ENCODE measurements at places on chromosomes 3 and 15. TPM values are rescaled to one million over a fixed set of nuclear protein-coding genes. Genes with fewer than 3 reads are reported as not detected.

The ZNF860 gene
- total RNA-seq: 1.9 TPM

The GOLGA6D gene
- not detected for total RNA-seq

The ABCF3 gene
- total RNA-seq: 77.6 TPM

The CCRL2 gene
- 3.7 TPM for total RNA-seq

The CCR5 gene
- total RNA-seq: 0.41 TPM

The CKMT1B gene
- 4.3 TPM for total RNA-seq

The LRRC49 gene
- 18.5 TPM for total RNA-seq

The ROBO2 gene
- 22.1 TPM for total RNA-seq

The ATP13A5 gene
- total RNA-seq: 0.31 TPM

The GABPB1 gene
- total RNA-seq: 36.1 TPM
